ENCODE measurements at places on chromosomes 1 and 21.

- DNase-seq = no peak
These were observed 51.7 kb upstream of the POU3F1 start for GRCh38 chr1:38098101-38098847.

- DNase-seq = no peak
These were observed 6.0 kb downstream of the SMCP start for GRCh38 chr1:152884085-152884484.

GRCh38 chr1:57329937-57330336, 93.9 kb downstream of the DAB1 start:
- no peak for DNase-seq

DNA sequence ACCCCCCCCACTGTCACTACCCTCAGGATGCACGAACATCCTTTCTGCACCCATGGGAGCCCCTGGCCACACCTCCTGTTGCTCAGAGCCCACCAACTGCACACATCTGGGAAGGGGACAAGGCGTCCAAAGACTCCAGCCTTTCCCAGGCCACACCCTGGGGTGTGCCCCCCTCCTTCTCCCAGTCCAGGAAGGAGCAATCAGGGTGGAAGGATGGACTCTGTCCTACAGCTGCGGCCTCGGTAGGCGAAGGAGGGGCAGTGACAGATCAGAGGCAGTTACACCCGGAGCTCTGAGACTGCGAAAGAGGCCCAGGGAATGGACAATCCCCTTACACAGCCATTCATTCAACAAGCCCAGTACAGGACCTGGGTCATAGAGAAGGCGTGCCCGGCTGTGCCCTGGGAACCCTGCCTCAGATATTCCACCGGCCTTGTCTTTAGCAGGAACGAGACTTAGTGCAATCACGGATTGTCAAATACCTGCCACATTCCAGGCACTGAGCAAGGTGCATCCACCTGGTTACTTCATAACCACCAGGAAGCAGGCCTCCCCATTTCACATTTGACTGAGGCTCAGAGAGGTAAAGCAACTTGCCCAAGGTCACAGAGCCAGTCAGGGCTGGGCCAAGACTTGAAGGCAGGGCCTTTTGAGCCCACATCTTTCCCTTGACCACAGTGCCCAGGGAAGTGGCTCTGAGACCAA, 9.4 kb downstream of the HSPG2 start:
- no peak for DNase-seq

- no peak for DNase-seq
These were observed 51.1 kb downstream of the SKI start for GRCh38 chr1:2279210-2279639.

DNA sequence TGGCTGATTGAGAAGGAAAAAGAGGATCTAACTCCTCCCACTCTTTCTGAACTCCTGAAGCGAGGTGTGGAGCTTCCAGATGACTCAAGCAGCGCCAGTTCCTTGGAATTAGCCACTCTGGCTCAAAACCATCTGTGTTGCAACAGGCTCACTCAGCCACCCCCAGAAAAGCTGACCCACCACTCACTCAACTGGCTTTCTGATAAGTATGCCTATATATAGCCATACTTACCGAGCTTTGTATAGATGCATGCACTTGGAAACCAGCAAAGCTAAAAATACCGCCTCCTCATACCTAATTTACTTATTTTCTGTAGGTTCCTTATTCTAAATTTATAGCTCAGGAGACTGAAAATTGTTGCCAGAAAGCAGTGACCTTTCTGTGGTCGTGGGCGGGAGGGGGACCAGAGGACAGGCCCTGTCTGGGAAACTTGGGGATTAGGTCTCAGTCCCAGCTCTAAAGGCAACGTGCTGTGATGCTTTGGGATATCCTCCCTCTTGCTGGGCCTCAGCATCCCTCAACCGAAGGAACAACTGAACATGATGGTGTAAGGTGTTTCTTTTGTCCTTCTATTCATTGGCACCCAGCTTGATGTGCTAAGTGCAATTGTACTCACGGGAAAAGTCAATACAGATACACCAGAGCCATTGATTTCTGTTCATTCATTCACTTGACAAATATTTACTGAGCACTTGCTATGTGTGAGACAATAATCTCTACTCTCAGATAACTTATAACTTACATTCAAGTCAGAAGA, 65.7 kb downstream of the NENF start:
- no peak for DNase-seq

- no peak for DNase-seq
These were observed 30.2 kb downstream of the ADARB1 start for GRCh38 chr21:45104560-45104959.

GRCh38 chr1:106217765-106218164, 838.7 kb upstream of the PRMT6 start:
- no peak for DNase-seq

DNA sequence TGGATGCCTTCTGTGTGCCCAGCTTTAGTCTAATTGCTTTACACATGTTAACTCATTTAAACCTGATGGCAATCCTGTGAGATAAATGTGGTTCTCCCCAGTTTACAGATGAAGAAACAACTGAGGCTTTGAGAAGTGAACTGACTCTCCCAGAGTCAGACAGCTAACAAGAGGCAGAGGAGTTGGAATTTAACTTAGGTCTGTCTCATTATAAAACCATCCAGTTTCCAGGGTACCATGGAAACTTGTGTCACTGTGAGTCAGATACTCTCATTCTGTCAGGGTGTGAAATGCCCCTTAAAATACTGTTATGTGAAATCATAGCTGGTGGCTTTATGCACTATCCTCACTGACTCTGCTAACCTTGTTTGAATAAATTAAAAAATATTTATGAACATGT, 206.6 kb downstream of the PBX1 start:
- DNase-seq = no peak

GRCh38 chr1:228144193-228144992, 4.3 kb downstream of the GUK1 start:
- no peak for DNase-seq

DNA sequence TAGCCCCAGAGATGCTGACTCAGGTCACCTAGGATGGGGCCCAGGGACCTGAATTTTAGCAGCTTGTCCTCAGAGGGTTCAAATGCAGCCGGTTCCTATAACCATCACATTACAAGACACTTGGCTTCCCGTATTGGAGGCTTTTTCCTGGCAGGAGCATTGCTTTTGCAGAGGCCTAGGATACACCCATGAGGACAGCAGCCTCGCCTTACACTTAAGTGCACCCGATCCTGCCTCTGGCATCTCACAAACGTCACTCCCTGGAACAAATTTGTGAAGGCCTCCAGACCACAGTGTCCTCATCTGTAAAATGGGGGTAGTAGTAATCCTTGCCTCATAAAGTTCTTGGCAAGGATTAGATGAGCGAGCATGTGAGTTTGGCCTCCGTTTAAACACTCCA, 130.0 kb downstream of the KAZN start:
- no peak for DNase-seq

DNA sequence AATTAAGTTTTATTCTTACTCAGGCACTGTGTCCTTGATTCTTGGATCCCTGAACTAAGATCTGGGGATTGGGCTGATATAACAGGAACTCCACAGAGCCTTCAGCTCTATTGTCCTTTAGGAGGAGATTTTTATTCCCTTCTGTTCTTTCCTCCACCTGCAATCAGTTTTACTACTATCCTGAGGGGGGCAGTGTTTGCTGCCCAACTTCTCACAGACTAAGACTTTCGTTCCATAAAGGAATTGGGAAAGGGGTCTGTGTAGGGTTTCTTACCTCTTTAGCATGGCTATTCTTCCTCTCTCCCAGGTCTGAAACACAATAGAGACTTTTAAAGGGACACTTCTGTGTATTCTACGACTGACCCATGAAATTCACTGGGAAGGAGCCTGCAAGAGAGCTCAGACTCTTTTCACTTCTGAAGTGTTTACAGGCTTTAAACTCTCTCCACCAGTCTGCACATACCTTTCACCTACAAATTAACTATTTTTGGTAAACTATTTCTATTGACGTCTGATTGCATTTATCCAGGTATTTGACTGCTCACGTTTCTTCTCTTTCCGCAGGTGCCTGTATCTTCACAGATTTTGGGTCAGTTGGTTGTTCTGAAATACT, 103.3 kb upstream of the DEPDC1 start:
- no peak for DNase-seq

GRCh38 chr1:70224954-70225353, 3.8 kb downstream of the SRSF11 start:
- DNase-seq = no peak

DNA sequence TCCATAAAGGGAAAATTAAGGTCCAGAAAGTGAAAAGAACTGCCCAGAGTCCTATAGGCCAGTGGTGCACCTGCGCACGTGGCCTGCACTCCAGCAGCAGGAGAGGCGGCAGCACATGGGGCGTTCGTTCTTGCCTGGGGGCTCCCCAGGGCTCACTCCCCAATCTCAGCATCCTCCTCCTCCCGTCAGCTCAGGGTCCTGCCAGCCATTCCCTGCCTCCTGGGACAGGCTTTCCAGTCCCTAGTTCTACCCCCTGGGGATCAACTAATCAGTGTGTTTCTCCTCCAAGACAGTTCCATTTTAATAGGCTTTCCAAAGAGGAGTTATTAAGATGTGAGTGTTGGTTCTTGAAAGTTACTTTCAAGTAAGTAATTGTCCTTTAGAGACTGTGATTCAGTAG, 1.2 kb upstream of the A3GALT2 start:
- no peak for DNase-seq

- DNase-seq = no peak
These were observed 27.4 kb upstream of the FAM20B start for GRCh38 chr1:178998295-178998694.

- DNase-seq = no peak
These were observed 45.2 kb downstream of the FAM163A start for GRCh38 chr1:179788259-179788658.

DNA sequence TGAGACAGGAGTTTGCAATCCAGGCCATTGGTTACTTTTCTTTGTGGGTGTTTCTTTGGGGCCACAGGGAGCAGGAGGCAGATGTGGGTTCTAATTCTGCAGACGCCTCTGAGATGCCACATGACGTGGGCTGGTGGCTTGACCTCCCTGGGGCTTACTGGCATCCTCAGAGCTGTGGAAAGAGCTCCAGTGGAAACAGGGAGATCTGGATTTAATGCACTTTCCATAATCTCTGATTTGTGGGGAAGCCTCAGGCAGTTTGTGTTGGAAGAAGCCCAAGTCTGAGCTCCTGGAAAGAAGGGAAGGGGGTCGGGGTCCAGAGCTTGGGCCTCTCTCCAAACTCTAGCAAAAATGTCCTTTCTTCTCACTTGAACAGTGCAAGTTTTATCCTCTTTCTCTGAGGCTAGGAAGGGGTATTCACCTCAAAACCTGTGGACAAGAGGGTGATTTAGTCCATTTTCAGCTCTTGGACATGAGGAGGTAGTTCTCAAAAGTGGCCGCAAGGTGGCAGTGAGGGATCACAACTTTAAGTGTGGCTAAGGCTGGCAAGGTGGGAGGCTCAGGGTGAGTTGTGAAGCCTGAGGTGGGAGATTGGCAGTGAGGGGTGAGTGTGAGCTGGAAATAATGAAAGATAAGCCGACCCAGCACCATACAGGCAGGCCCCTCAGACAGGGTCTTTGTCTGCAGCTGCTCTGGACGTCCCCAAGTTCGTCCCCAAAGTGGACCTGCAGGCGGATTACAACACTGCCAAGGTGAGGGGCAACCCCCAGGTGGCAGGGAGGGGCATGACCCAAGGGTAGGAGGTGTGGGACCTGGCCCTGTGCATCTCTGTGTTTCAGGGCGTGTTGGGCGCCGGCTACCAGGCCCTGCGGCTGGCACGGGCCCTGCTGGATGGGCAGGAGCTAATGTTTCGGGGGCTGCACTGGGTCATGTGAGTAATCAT, 9.2 kb downstream of the IKBKE start:
- no peak for DNase-seq

DNA sequence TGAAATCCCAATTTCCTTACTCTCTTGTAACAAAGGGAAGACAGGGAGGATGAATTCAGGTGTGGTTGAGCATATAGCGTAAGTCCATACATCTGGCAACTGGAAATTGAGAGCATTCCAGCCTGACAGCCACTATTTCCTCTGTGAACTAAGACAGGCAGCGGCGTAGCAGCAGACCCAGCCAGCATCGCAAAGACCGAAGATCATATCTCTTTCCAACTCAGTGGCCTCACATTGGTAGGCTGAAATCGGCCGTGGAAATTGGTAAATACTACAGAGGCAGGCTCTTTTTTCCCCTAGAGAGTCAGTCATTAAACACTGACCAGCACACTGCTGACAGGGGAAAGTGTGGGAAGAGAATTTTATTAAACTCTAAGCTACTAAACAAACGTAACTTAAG, 43.4 kb downstream of the TARBP1 start:
- no peak for DNase-seq

DNA sequence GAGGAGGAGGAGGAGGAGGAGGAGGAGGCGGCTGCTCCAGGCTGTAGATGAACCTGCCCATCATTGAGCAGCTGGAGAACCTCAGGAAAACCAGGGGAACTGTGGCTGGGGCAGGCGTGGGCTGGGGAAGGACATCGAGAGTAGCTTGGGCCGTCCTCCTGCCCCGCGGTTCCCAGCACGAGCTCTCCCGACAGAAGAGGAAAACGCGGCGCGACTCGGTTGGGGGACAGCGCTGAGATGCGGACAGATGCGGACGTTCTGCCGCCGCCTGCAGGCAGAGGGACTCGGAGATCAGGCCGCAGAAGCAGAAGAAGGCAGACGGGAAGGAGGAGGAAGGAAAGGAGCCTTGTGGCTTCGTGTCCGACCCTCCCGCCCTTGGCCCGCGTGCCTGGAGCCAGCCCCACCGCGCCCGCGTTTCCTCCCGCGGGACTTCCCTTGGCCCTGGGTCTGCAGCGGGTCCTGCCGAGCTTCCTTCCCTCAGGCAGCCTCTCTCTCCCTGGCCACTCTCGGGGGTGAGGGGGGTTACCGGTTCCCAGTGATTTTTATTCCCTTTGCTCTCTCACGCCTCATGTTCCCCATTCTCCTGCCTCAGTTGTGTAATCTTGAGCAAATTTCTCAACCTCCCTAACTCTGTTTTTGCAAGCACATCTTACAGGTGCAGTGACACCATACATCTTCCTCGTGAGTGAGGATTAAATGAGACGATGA, 1.7 kb upstream of the TNFRSF9 start:
- DNase-seq = peak; percentile 17

GRCh38 chr1:98276514-98276913, 355.7 kb upstream of the DPYD start:
- no peak for DNase-seq

GRCh38 chr1:2820731-2821372, 19.4 kb upstream of the TTC34 start:
- DNase-seq = no peak

- no peak for DNase-seq
These were observed 74.3 kb downstream of the RPS6KA1 start for GRCh38 chr1:26603856-26604255.

DNA sequence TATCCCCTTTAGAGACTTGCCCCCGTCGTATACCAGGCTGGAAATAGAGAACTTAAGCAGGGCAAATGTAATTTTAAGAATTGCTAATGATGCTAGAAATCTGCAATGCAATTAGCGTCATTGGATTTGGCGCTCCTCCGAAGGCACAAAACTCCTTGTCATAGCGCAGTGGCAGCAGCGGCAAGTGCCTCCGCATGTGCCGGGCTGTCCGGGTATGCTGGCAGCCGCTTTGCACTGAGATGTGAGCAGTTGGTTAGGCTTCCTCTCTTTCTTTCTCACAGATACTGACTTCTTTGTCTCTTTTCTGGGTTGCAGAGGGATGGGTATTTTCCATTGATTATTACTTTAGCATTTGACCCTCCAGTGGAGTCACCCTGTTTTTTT, 193.4 kb upstream of the LMO4 start:
- DNase-seq = no peak
